ENCODE measurements at places on chromosomes 12 and 14.

- no peak for DNase-seq
Measured at GRCh38 chr14:68656452-68656851, 136.4 kb downstream of the ZFP36L1 start.

GRCh38 chr14:69711477-69711876, 55.5 kb upstream of the SRSF5 start:
- DNase-seq: no peak

GRCh38 chr14:26528415-26529182, 69.2 kb downstream of the NOVA1 start:
- DNase-seq: no peak

DNA sequence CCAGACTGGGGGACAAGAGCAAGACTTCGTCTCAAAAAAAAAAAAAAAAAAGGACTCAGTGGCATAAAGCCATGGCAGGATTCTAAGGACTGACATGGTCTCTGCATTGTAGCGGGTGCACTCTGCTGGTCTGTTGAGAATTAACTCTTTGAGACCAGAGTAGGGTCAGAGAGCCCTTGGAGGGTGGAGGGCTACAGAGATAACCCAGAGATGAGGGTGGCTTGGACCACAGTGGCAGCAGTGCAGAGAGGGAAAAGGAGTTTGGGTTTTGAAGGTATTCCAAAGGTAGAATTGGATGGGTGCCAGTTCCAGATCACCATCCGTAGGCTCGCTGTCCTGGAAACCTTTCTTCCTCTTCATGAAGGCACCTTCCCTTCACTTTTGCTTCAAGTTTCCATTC, 14.3 kb upstream of the DYNC1H1 start:
- DNase-seq: no peak

DNA sequence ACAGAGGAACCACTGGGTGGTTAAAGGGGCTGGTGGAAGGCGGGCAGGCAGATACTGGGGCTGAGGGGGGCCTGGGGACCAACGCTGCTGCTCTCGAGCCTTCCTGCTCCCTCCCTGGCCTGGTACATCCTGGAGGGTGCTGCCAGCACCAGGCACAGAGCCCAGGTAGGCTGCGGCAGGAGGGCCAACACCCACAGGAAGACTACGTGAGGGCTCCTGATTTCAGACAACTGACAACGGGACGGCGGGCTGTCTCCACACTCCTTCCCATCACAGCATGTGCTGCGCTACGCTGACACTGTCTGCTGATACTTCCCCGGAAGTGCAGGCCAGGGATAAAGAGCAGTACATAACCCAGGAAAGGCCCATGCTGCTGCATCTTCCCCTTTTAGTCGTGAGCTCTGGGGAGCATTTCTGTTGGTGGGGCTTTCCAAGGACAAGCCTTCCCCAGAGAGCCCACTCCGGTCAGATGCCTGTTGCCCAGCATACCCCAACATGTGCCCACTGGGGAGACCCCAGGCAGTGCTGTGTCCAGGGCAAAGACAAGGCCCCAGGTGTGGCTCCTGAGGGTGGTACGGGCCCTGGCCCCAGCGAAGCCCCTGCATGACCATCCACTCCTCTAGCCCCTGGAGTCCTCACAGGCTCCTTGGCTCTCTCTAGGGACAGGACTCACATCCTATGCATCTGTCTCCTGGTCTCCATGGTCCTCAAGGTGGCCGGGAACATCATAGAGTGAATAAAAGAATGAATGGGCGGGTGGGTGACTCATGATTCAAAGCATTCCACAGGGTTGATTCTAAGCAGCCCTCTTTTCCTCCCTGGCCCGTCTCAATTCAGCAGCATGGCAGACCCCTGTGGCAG, 38.0 kb downstream of the CHGA start:
- no peak for DNase-seq

- DNase-seq: no peak
Measured at GRCh38 chr12:47707905-47708543, 2.2 kb upstream of the RPAP3 start.

- peak; percentile 40 for DNase-seq
Measured at GRCh38 chr14:57345106-57345505, 45.3 kb upstream of the NAA30 start.

DNA sequence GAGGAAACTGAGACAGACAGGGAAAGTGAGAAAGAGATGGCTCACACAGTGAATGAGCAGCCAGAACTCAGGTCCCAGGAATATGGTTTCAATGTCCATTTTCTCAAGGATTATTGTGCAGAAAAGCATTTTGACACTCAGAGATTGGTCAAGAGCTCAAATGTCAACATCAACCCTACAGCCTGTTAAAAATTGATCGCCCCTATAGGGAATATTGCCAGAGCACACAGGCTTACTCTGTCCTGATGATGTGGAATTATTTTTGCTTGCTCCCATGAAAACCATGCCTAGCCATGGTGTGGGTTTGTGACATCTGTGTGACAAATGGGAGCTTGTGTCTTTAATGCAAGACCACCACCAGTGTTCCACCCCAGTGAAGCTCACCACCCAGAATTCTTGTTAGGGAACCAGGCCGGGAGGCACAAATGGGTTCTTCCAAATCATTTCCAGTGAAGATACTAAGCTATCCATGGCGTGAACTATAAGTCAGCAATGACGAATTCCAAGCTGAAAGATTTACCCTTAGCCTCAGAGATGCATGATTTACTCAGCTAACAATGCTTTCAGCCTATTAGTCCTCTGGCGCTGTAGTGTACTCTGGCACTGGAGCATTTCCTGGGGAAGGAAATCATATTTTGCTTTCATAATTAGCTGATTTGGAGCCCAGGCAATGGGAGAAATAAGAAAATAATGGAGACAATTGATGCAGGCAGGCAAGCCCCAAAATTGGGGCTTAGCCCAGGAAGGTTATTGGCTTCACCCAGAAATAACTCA, 1188.2 kb upstream of the TMEM132C start:
- no peak for DNase-seq

GRCh38 chr12:91133871-91134270, 22.6 kb upstream of the LUM start:
- no peak for DNase-seq

DNA sequence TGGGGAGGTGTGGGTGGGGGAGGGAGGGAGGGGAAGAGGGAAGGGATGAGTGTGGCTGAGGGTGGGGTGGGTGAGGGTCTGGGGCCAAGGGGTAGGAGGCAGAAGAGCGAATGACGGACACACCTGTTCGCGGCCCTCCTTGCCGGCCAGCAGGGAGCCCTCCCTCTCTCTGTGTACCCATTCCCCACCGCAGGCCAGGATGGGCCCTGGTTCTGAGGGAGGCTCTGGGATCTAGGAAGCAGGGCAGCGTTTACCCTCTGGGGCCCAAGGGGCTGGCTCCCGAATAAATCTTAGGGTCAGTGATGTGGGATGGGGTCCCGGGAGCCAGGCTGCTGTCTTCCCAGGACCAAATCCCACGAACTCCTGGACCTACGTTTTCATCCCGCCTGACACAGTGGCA, 46.0 kb upstream of the ESRRB start:
- DNase-seq: no peak

DNA sequence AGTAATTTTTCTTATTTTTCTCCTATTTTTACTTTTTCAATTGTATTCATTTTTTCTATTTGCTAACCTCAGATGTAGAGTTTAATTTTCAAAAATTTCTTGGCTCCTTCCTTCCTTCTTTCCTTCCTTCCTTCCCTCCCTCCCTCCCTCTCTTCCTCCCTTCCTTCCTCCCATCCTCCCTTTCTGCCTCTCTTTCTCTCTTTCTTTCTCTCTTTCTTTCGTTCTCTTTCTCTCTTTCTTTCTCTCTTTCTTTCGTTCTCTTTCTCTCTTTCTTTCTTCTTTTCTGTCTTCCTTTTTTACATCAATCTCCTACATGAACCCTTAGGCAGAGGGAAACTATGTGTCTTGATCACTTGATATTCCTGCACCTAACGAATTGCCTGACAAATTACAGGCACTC, 12.4 kb upstream of the GYS2 start:
- no peak for DNase-seq

GRCh38 chr12:69981881-69982475, 157.0 kb downstream of the MYRFL start:
- DNase-seq: no peak

DNA sequence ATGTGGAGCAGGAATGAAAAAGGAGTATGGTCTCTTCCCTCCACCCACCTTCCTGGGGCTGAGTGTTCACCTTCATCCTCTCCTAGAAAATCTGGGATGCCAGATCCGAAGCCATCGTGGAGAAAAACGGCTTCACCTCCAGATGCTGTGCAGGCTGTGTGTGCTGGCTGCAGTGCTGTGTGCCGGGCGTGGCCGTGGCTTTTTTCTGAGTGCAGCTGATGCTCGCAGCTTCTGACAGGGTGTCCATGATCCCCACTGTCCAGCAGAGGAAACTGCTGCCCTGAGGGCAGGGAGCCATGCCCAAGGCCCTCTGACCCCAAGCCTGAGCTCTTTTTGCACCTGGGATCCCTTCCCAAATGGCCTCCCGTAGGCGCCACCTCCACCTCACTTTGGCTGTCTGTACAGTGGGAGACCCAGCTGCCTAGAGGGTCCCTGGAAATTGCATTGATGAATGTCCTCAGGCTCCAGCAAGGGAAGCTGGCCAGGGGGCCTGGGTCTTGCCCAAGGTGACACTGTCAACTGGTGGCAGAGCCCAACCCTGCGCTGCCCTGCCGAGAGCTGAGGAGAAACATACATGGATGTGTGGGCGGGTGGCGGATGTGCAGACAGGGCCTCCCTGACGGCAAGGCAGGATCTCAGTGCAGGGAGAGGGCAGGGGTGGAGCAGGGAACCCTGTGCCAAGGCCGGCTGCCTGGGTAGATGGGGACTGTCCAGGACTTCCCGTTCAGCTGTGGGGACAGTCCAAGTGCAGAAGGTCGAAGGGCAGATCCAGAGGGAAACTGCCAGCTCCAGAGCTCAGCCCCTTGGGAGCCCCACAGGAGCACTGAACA, 53.3 kb downstream of the BEGAIN start:
- DNase-seq: no peak

DNA sequence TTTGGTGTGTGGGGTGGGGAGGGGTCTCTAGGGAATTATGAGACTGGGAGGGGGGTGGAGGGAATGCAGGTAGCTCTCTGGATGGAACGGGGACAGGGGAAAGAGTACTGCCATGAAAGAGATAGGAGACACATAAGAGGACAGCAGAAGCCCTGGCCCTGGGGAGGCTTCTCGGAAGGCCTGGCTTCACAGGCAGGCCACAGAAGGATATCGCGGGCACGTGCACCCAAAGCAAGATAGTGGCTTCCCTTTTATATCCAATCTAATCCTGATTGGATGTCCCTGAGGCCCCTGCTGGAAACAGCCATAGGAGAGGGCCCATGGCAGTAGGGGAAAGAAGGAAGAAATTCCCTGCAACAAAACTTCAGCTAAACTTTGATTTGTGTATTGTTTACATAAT, 113.5 kb downstream of the GCH1 start:
- DNase-seq: no peak

GRCh38 chr12:459430-460258, at the start of gene B4GALNT3:
B4GALNT3 (plus strand) TSS chr12:459939; CDS start chr12:460377, 438 bp downstream.
- no peak for DNase-seq

DNA sequence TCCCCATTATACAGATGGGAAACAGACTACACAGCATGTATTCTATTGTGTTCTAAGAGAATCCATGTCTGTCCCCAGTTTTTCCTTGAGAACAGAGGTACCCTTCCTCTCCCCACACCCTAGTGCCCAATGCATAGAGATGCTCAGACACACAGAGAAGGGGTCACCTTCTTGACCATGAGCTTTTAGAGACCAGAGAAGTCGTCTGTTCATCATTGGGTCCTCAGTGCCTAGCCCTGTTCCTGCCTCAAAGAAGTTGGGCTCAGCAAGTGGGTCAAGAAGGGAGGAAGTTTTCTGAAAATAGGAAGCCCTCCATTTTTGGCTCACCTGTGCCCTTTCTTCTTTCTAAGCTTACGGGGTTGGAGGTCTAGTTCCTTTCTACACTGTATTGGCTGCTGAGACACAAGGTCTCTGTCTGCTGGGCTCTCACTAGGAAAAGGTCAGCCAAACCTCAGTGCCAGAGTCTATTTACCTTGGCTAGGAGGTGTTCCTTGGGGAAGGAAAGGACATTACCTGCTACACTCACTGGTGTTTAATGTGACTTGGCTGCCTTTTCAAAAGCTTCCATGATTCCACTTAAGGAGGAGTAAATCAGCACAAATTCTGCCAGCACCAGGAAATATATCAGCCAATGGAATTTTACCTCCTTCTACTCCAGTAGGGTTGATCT, 198.5 kb upstream of the PWP1 start:
- DNase-seq: no peak

DNA sequence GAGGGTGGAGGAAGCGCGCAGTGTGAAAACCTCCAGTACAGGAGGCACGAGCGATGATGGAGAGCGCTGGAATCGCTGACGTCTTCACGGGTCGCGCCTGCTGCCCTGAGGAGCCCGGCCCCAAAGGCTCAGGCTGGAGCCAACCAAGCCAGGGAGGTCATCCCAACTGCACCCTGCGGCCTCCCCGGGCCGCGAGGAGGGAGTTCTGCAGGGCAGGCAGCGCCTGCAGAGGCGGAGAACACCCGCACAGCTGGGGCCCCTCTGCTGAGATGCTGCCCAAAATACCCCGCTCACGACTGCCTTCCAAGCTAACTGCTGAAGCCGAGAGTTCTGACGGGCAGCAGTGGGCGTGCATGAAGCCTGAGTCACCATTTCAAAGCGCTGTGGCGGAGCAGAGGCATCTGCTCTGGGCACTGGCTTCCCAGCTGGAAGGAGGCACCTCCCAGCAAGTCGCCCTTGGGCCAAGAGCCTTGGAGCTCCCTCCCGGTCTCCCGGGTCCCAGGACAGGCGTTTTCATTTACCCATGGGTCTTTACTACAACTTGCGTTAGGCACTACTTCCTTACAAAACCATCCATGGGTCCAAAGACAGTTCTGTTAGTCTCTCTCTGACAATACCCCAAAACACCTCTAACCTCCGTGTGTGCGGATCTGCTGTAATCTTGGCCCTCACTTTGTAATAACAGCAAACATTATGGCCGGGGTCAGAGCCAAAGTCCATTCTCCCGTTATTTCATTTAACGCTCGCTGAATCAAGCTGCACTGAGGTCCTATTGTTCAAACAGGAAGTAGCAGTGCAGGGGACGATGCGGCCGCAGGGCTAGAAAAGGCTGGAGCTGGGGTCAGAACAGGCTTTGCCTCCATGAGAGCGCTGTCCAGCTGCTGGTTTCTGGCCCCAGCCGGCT, 60.1 kb upstream of the RIMBP2 start:
- DNase-seq: no peak

GRCh38 chr14:99664058-99664936, 19.4 kb downstream of the HHIPL1 start:
- no peak for DNase-seq

- peak; percentile 85 for DNase-seq
Measured at GRCh38 chr14:34237081-34237480, 225.0 kb downstream of the SPTSSA start.

DNA sequence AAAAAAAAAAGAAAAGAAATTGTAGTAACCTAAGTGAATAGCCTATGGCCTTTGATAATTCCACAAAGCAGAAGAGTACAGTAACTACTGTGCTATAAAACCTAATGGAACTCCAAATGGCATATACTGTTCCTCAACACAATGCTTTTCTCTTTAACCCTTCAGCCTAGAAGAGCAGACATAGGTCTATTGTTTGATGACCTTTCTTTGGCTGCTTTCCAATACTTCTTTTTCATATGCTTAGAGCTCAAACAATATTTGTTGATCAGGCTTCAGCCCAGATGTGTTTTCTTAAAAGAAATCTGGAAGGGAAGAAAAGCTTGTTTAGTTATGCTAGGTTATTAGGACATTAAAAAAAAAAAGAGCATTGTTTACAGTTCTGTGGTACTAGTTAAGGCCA, 116.4 kb downstream of the NTN4 start:
- DNase-seq: peak; percentile 94

Data from NCI-H2029 treated with DMSO at 0.1 percent for 48 hours (cell line).